Fibroblast of skin of right quadriceps (primary cell): ENCODE measurements at places on chromosomes 16 and 17.

DNA sequence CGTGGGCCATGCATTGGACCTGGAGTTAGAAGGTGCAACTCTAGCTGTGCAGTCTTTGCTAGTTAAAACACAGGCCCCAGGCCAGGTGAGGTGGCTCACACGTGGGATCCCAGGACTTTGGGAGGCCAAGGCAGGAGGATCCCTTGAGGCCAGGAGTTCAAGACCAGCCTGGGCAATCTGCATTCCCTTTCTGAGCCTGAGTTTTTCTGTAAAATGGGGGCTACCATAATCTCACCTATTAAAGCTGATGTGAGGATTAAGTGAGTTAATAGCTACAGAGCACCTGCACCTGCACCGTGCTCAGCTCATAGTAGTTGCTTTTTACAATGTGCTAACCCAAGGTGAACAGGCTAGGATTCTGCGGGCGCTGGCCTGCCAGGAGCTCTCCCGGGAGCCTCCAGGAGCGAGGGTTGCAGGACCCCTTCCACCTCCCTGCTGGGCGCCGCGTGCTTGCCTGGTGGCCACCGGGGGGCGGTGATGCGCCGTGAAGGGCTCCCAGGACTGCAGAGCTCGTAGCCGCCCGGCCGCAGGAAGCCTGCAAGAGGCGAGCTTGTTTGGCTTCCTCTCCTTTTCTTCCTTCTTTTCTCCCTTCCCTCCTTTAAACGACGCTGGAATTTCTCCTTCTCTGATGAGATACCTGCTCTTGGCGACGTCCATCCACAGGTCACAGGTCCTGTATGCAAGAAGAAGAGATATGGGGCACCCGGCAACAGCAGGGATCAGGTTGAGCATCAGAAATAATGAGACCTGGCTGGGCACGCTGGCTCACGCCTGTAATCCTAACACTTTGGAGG is 51.3 kb downstream of the ZFP90 start:
- peak; percentile 41 for DNase-seq

DNA sequence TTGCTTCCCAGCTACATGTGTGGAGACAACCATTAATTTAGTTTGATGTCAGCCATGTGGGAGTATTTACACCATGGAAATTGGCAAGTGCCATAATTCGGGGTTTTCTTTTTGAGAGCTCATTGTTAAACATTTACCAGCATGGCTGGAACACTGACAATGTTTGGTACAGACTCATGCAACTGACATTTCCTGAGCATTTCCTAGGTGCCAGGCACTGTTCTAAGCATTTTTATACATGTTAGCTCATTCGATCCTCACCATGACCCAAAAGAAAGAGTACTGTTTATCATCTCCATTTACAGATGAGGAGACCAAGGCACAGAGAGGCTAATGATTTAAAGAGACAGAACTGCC is 86.9 kb downstream of the FOXL1 start:
- DNase-seq = peak; percentile 78

- no peak for DNase-seq
Observed at GRCh38 chr16:50402298-50402895, 33.6 kb upstream of the BRD7 start.

GRCh38 chr17:4966844-4967538 is 626 bp downstream of the SPAG7 start:
- peak; percentile 100 for DNase-seq

- no peak for DNase-seq
Observed at GRCh38 chr17:29032857-29033197, 10.1 kb upstream of the PIPOX start.

DNA sequence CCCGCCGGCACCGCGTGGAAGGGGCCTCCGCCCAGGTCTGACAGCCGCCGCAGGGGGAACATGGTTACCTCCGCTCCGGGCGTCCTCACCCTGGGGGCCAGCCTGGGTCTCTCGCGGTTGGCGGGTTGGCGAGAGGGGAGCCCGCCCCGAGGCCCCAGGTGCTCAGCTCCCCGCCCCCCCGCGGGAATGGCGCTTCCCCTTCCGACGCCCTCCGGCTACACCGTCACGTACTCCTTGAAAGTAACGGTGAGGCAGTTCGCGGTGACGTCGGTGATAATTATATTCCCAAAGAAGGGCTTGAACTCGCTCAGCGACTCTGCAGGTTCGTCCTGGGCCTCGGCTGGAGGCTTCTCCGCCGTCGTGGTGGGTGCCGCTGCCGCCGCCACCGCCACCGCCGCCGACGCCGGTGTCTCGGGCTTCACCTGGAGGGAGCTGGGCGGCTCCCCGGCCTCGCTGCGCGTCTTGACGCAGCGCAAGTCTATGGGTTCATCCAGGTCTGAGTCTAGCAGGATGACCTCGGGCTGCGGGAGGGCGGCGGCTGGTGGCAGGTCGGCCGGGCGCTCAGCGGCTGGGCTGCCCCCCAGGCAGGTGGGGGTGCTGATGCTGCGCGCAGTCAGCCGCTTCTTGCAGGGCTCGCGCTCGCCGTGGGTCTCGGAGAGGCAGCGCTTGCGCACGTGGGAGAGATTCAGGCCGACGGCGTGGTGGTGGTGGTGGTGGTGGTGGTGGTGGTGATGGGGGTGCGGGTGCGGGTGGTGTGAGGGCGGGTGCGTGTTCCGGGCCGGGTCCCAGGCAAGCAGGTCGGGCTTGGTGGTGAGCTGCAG is 5.3 kb downstream of the CBX4 start:
- no peak for DNase-seq

- peak; percentile 94 for DNase-seq
Observed at GRCh38 chr16:51556694-51557340, 405.7 kb upstream of the SALL1 start.

- DNase-seq = no peak
Observed at GRCh38 chr16:3119701-3120408, 7.5 kb downstream of the ZNF205 start.

GRCh38 chr16:19393226-19394111 is 24.2 kb upstream of the TMC5 start:
- DNase-seq = peak; percentile 26

DNA sequence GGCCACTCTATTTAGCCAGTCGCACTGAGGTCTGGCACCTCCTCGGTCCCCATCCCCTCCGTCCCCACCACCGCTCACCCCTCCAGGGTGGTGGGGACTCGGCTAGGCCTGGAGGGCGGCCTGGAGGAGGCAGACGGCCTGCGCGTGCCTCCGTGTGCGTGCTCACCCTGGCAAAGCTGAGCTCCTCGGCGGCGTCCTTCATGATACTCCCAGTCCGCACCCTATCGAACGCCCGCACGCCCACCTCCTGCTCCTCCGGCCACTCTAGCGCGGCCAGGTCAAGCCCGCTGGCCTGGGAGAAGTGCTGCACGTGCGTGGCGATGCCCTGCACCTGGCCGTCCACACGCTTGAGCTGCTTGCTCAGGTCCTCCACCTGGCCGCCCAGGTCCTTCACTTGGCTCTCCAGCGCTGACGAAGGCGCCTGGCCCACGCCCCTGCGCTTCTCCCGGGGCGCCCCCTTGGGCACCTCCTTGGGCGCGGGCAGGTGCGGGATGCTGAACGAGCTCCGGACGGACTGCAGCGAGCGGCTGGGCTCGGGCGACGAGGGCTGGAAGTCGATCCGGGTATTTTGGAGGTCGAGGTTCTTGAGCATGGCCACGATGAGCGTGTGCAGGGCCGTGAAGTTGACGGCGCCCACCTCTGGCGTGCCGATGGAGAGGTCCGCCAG is 644 bp downstream of the QRICH2 start:
- no peak for DNase-seq
